ENCODE measurements at places on chromosomes 4 and X. TPM values are rescaled to one million over a fixed set of nuclear protein-coding genes. Genes with fewer than 3 reads are reported as not detected.

Gene CENPVL3
- total RNA-seq: not detected

Gene CCDC158
- total RNA-seq: not detected

Gene PNCK
- total RNA-seq: not detected

Gene GPR143
- total RNA-seq: not detected

Gene GBA3
- not detected for total RNA-seq

Gene FGFBP1
- not detected for total RNA-seq

Gene ESX1
- not detected for total RNA-seq

Gene DMP1
- total RNA-seq: not detected

Gene FAM236A
- total RNA-seq: not detected

Gene FAM47A
- total RNA-seq: not detected

Gene XAGE2
- total RNA-seq: not detected

Gene FAM241A
- under 0.01 TPM for total RNA-seq

Gene RPS6KA6
- total RNA-seq: 6.8 TPM

Gene CT45A9
- not detected for total RNA-seq

Gene KLHL15
- 11.1 TPM for total RNA-seq

Gene MAGEB3
- total RNA-seq: not detected

Gene NIPAL1
- total RNA-seq: 1.1 TPM

Gene PDE6B
- total RNA-seq: under 0.01 TPM

Gene GPR119
- total RNA-seq: not detected

Gene ADGRG4
- not detected for total RNA-seq

Gene UGT2B17
- not detected for total RNA-seq

Gene MAGEE2
- not detected for total RNA-seq

Gene COX7B
- total RNA-seq: 336 TPM

Gene IRF2
- total RNA-seq: 21.9 TPM

Gene MAMLD1
- 1.4 TPM for total RNA-seq

Gene TRMT10A
- total RNA-seq: 4.3 TPM

Gene SH3BP2
- total RNA-seq: 9.0 TPM

Gene UNC5C
- total RNA-seq: under 0.01 TPM

Gene PDCL2
- not detected for total RNA-seq

Gene ANAPC10
- total RNA-seq: 22.4 TPM

Gene GPRASP1
- 1.7 TPM for total RNA-seq

Gene MAP7D3
- total RNA-seq: 21.7 TPM

Gene DUX4
- not detected for total RNA-seq

Gene PNMA6F
- not detected for total RNA-seq

Gene C4orf51
- not detected for total RNA-seq

Gene C4orf36
- total RNA-seq: 0.28 TPM

Gene CXCL6
- total RNA-seq: not detected

All from IMR-90 (cell line).